ENCODE measurements at places on chromosomes 5 and 9.

- no peak overlapping the region for H3K27ac ChIP-seq
- no peaks in the 10 kb centered on the region for H3K36me3 ChIP-seq
- H3K4me1 ChIP-seq = no peaks in the 10 kb centered on the region
- H3K27me3 ChIP-seq = no peaks in the 10 kb centered on the region
- no peak overlapping the region for H3K4me3 ChIP-seq
Observed at GRCh38 chr5:162638849-162639248, 571.3 kb downstream of the GABRG2 start.

DNA sequence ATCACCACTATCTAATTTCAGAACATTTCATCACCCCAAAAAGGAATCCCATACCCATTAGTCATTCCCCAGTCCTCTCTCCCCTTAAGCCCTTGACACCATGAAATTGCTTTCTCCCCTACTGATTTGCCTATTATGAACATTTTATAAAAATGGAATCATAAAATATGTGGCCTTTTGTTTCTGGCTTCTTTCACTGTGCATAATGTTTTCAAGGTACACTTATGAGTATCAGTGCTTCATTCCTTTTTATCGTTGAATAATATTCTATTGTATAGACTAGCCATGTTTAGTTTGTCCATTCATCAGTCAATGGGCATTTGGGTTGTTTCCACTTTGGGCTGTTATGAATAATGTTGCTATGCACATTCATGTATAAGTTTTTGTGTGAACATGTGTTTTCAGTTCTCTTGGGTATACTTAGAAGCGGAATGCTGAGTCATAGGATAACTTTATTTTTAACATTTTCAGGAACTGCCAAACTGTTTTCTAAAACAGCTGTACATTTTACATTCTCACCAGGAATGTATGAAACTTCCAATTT, 40.4 kb upstream of the FGF1 start:
- no peak overlapping the region for H3K4me3 ChIP-seq
- H3K27ac ChIP-seq = no peak overlapping the region
- H3K27me3 ChIP-seq = peaks cover 3% of the 10 kb centered on the region
- H3K36me3 ChIP-seq = no peaks in the 10 kb centered on the region

GRCh38 chr5:8864053-8864452, 681.8 kb downstream of the SEMA5A start:
- H3K36me3 ChIP-seq = no peaks in the 10 kb centered on the region
- H3K4me1 ChIP-seq = no peaks in the 10 kb centered on the region
- no peak for DNase-seq
- H3K27ac ChIP-seq = no peak overlapping the region
- H3K4me3 ChIP-seq = no peak overlapping the region

DNA sequence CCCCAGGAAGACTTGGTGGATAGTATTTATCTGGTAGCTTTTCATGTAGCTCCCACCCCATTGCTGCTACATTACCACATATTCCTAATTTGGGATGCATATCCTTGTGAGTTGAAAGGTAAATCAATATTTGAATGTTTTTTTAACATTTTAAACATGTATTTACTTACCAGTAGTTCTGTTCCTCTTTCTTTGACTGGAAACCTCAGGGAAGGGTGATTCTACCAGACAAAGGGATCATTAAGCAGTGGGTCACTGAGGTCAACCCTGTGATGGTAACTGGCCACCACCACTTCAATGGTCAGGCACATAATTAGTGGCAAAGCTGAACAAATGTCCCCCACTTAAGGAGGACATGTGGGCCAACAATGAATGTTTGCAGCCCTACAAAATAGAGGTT, 27.2 kb upstream of the KLF9 start:
- no peak for DNase-seq
- peaks cover 3% of the 10 kb centered on the region for H3K4me1 ChIP-seq
- no peak overlapping the region for H3K27ac ChIP-seq

DNA sequence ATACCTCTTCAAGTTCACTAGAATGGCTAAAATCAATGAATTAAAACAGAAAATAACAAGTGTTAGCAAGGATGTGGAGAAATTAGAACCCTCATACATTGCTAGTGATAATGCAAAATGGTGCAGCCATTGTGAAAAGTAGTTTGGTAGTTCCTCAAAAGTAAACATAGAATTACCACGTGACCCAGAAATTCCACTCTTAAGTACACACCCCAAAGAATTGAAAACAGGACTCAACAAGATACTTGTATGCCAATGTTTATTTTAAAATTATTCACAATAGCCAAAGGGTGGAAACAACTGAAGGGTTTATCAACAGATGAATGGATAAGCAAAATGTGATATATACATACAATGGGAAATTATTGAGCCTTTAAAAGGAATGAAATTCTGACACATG, 70.3 kb downstream of the BARX1 start:
- H3K4me1 ChIP-seq = no peaks in the 10 kb centered on the region
- H3K36me3 ChIP-seq = no peaks in the 10 kb centered on the region
- H3K27ac ChIP-seq = no peak overlapping the region
- no peak for DNase-seq
- H3K4me3 ChIP-seq = no peak overlapping the region
